ENCODE measurements at places on chromosomes 5 and 9.

- no peak for DNase-seq
- H3K27me3 ChIP-seq: no peaks in the 10 kb centered on the region
- H3K27ac ChIP-seq: no peak overlapping the region
- H3K36me3 ChIP-seq: no peaks in the 10 kb centered on the region
Observed at GRCh38 chr5:106956886-106957285, 713.9 kb downstream of the EFNA5 start.

- no peak for DNase-seq
- no peaks in the 10 kb centered on the region for H3K4me1 ChIP-seq
- H3K27ac ChIP-seq: no peak overlapping the region
- no peak overlapping the region for H3K4me3 ChIP-seq
- H3K36me3 ChIP-seq: no peaks in the 10 kb centered on the region
- no peaks in the 10 kb centered on the region for H3K27me3 ChIP-seq
Observed at GRCh38 chr5:50647726-50648125, 18.7 kb upstream of the PARP8 start.

- no peak overlapping the region for H3K4me3 ChIP-seq
- no peak for DNase-seq
- no peaks in the 10 kb centered on the region for H3K27me3 ChIP-seq
- H3K27ac ChIP-seq: no peak overlapping the region
- H3K4me1 ChIP-seq: no peaks in the 10 kb centered on the region
Observed at GRCh38 chr9:5178126-5178805, 7.2 kb downstream of the INSL6 start.

DNA sequence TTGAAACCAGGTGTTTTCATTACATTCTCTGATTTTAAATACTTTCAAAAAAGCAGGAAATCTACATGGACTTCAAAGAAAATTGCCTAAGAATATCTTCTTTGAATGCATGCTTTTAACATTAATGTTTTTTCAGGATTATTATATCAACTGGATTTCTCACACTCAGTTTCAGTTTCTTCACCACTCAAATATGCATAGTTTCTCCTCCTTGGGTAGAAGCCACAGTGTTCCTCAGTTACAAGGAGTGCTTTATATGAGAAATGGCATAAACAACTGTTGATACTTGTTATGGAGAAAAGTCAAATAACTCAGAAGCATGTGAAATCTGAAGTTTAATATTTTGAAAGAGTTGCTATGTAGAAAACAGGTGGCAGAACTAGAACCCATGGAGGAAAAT lies 196.9 kb downstream of the DMRTA1 start:
- H3K4me3 ChIP-seq: no peak overlapping the region
- H3K27me3 ChIP-seq: no peaks in the 10 kb centered on the region
- no peak for DNase-seq
- no peaks in the 10 kb centered on the region for H3K4me1 ChIP-seq
- H3K27ac ChIP-seq: no peak overlapping the region

DNA sequence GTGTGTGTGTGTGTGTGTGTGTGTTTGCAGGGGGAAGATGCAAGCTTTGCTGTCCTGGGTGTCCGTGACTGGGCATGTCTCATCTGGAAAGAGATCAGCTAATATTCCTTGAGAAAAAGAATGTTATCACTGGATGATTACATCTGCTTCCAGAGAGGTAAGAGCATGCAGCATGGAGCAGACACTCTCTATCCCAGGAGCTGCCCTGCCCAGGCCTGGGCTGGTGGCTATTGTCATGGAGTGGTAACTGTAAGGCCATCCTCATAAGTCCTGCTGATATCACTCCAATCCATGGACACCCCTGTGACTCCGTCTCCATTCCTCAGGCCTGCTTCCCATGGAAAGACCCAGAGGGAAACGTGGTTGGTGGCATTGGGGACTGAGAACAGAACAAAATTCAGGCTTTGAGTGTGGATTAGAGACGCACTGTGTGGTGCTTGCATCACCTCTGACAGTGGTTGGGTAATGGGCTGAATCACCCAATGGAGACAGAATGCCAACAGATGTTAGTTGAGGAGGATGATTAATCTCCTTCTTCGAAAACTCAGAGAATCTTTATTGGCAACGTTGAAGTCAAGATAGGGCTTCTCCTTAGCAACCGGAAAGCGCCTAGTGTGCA lies 52.0 kb upstream of the KCNIP1 start:
- H3K4me1 ChIP-seq: no peaks in the 10 kb centered on the region
- DNase-seq: no peak
- H3K36me3 ChIP-seq: no peaks in the 10 kb centered on the region
